Activated CD4-positive, CD25-positive, alpha-beta regulatory T cell (primary cell): ENCODE measurements at places on chromosomes 7 and 10.

- DNase-seq, result no peak
Measured at GRCh38 chr7:152624228-152624627, 51.7 kb downstream of the XRCC2 start.

DNA sequence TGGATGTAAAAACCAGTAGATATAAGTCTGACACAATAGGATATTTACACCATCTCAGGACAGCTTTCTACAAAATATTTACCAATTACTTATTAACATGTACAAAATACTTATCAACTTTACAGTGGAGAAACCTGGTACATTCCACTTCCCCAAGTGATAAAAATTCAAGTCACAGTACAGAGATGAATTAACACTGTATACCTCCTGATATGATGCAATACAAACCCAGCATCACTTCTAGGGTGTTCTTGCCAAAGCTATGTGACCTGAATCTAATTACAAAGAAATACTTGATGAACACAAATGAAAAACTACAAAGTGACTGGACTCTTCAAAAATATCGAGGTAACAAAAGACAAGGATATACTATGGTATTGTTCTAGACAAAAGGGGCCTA, 156.4 kb upstream of the FGFR2 start:
- DNase-seq, result no peak

- DNase-seq, result no peak
Measured at GRCh38 chr7:129435414-129435829, 1.2 kb downstream of the STRIP2 start.

- DNase-seq, result no peak
Measured at GRCh38 chr10:7231509-7232414, 179.1 kb downstream of the SFMBT2 start.

- DNase-seq, result no peak
Measured at GRCh38 chr7:498678-499641, 20.7 kb downstream of the PDGFA start.

DNA sequence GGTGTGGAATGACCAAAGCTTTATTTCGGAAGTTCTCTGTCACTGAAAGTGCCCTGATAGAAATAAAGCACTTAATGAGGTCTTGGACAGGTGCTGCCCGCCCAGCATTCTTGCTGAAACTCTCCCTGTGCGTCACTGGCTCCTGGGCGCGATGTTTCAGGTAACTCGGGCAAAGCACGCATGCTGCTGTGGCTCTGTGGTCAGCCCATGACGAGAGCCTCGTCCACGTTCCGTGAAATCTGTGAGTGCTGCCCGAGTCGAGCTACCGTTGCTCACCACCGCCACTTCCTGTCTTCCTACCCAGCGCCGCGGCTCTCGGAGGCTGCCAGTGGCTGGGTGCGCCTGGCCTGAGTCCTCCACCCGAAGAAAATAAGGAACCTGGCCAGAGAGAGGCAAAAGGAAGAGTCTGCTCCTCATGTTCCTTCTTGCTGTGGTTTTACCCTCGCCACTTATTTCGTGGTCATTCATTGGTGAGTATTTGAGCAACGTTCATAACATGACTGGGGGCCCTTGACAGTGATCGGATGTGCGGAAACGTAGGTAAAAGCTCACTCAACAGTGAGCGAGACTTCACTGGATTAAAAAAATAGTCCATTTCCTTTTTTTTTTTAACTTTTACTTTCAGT, 95.5 kb downstream of the MAP3K8 start:
- DNase-seq, result peak; percentile 32

DNA sequence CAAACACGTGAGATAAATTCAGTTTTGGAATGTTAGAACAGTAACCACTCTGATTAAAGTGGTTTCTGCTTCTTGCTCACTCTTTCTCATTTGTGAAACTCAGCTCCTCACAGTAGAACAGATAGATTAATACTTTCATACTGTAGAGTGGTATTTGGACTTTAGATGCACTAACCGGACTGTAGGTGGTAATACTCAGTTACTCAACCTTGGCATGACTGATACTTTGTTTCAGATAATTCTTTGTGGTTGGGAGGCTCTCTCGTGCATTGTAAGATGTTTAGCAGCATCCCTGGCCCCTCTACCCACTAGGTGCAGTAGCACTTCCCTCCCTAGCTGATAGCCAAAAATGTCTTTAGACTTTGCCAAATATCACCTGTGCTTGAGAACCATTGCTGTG, 37.6 kb downstream of the MCU start:
- DNase-seq, result no peak

DNA sequence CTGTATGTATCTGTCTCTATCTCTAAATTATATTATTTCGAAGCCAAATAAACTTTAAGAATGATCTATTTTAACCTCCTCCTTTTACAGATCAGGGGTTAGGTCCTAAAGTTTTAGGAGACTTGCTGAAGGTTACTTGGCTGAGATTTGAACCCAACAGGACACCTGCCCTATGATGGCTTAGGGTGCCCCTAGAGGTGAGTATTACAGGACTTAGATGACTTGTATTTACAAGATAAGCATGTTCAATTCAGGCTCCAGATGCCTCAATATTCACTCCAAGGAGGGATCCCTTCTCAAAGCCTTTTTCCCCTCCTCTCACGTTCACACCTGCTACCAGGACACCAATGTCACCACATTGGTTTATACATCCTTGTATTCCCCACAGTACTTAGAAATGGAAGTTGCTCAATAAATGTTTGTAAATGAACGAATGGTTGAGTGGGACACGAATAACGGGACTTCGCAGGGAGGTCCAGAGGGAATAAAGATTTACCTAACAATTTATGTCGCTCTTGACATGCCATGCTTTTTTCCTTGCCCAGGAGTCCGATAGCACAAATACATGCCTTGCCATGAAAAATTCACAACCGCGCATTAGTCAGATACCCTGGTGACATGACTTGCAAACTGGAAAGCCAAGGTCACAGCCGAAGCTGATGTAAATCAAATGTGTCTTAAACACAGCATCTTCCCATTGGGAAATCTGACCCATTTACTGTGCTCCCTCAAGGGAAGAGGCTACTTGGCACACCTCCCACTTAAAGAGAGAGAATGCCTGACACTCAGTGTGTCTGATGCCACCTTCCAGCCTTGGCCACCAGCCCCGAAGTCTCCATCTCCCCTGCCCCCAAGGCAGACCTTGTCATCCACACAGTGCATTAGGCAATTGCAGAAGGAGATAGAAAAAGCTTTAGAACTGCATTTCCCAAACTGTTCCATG, 872.2 kb upstream of the AUTS2 start:
- DNase-seq, result no peak

GRCh38 chr10:89869180-89869579, 167.8 kb downstream of the KIF20B start:
- DNase-seq, result no peak

GRCh38 chr7:104926601-104927041, 87.4 kb upstream of the KMT2E start:
- DNase-seq, result no peak

DNA sequence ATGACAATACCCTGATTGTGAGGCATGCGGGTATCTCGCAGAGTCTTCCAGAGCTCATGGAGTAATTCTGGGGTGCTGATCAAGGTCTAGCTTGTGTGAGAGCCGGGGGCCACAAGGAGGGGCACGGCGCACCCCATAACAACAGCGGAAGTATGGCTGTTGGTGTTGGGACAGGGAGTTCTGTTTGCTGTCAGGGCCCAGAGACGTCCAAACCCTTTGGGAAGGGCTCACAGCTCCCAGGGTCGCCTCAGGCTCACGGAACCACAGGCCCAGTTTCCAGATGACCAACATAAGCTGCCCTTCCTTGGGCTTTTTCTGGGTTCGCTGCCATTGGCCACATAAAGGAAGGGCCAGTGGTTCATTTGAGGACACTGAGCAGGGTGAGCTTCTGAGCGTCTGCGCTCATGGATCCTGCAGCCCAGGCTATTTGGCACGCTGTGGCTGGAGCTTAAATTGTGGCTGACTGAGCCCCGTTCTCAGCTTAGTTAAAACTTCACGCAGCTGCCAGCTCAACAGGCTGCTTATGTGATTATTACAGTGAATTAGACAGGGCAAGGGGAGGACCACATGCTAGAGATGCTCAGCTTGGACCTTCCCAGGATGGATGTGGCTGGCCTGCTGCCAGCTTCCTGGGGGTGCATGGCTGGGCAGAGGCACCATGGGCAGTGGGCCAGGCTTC, 92.3 kb downstream of the DNAJB6 start:
- DNase-seq, result no peak

DNA sequence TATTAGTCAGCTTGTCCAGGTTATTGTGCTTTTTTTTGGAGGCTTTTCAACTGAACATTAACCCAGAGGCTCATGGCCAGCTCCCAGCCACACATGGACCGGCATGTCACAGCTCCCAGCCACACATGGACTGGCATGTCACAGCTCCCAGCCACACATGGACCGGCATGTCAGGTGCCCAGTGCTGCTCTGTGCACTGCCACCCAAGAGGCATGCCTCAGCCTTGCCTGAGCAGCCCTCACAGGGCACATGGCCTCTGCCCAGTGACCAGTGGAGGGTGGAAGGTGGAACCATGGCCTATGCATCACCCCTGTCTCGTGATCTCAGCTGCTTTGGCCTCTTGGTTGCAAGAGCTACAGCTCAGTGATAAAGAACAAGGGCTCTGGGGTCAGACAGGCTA, 119.8 kb downstream of the OAT start:
- DNase-seq, result no peak

GRCh38 chr7:77184990-77185389, 14.6 kb downstream of the FGL2 start:
- DNase-seq, result no peak

DNA sequence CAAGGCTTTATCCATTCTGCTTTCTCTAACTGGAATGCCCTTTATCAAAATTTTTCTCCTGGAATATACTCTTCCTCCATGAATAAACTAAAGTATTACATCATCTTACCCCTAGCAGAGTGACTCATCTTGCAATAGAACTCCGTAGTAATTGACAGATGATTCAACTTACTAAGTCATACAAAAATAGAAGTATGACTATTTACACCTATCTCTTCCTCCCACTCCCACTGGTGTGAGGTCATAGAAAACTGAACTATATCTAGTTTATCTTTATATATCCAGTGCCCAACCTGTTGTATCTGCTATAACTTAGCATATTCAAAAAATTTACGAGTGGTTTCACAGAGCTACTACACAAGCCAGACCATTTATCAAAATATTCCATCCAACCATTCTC, 26.1 kb downstream of the ABCB1 start:
- no peak for DNase-seq
